Right atrium auricular region (tissue), 2 donors: ENCODE measurements at places on chromosomes 5 and 9. TPM values are rescaled to one million over a fixed set of nuclear protein-coding genes. Genes with fewer than 3 reads are reported as not detected.

Gene CDX1
- total RNA-seq: not detected

Gene ZBED3
- 3.9 TPM for total RNA-seq

Gene PCDHA1
- total RNA-seq: not detected

Gene ANKRD31
- 0.08 TPM for total RNA-seq

Gene SQSTM1
- 379 TPM for total RNA-seq

DNA sequence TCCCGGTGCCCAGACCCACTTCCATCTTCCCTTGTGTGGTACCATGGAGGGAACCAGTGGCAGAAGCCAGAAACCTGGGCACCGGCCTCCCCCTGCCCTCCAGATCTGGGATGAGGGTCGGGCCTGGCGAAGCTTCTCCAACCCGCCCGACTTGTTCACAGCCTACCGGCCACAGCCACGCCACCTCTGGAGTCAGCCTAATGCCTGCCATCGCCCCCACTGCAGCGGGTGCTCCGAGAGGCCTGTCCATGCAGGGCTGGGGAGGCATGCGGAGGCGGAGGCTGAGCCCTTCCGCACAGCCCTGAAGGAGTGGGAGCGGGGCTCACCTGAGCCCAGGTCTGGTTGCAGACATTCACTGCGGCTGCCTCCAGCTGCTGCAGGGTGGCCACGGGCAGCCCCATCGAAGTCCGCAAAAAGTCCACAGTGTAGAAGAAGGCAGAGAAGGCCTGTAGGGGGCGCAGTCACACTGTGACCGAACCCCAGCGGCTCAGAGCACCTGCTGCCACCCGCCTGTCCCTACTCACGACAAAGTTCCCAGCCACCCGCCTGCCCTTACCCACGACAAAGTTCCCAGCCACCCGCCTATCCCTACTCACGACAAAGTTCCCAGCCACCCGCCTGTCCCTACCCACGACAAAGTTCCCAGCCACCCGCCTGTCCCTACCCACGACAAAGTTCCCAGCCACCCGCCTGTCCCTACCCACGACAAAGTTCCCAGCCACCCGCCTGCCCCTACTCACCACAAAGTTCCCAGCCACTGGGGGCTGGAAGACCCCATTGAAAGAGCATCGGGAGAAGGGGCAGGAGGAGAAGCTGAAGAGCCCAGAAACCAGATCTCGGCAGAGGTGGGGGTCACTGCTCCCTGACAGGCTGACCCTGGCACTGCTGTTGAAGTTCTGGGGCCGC, 3.8 kb upstream of the NPDC1 start:
- no peak overlapping the region for H3K4me3 ChIP-seq
- peaks cover 17% of the 10 kb centered on the region for H3K27me3 ChIP-seq
- H3K4me1 ChIP-seq: peaks cover 50% of the 10 kb centered on the region

DNA sequence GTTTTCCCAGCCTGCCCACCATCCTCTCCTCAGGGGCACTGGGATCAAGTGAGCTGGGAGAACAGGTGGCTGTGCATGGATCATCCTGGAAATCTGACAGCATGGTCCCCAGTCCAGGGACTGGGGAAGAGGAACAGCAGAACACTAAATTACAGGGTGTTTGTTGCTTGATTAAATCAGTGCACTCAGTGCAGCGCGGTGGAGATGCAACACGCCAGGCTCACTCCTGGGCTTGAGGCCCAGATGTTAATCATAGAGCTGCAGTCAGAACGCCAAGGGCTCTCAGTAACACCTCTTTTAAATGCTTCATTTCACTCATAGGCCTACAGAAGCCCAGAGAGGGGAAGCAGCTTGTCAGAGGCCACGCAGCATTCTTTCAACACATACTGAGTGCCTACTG, 14.2 kb upstream of the LARP1 start:
- no peaks in the 10 kb centered on the region for H3K27me3 ChIP-seq
- no peak overlapping the region for H3K4me3 ChIP-seq
- no peak for DNase-seq
- peak overlapping the region; percentile 21 for H3K27ac ChIP-seq
- H3K36me3 ChIP-seq: no peaks in the 10 kb centered on the region
- H3K4me1 ChIP-seq: peaks cover 13% of the 10 kb centered on the region

DNA sequence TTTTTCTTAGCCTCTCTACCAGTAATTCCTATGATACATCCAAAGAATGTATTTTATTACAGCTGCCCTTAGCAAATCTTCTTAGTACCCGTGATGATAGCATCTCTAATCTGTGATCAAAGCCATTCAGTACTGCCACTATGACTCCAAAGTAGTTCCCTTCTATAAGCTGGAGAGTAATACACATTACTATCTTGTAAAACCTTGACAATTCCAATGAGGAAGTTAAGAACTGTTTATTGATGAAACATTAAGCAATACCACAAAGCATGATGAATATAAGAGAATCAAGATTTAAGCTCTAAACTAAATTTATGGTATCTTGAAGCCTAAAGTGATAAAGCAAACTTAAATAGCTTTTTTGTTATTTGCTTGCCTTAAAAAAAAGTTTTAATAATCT, 86.1 kb downstream of the SMIM23 start:
- peaks cover 46% of the 10 kb centered on the region for H3K36me3 ChIP-seq
- no peaks in the 10 kb centered on the region for H3K27me3 ChIP-seq
- no peak for DNase-seq

DNA sequence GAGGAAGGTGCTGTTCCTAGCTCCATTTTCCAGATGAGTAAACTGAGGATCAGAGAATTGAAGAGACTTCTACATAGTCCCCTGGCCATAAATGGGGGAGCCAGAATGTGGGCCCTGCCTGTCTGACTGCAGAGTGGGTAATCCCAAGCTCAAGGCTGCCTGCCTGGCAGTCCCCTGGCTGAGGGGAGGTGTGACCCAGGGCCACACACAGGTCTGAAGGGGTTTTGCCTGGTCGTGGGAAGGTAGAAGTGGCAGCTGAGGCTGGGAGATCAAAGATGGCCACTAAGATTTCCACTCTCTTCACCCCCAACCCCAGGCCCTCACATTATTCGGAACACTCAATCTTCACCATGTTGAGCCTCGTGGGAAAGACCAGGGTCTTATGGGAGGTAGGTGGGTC, 176.3 kb downstream of the MACROH2A1 start:
- peak; percentile 7 for DNase-seq
- no peak overlapping the region for H3K4me3 ChIP-seq
- no peaks in the 10 kb centered on the region for H3K4me1 ChIP-seq

DNA sequence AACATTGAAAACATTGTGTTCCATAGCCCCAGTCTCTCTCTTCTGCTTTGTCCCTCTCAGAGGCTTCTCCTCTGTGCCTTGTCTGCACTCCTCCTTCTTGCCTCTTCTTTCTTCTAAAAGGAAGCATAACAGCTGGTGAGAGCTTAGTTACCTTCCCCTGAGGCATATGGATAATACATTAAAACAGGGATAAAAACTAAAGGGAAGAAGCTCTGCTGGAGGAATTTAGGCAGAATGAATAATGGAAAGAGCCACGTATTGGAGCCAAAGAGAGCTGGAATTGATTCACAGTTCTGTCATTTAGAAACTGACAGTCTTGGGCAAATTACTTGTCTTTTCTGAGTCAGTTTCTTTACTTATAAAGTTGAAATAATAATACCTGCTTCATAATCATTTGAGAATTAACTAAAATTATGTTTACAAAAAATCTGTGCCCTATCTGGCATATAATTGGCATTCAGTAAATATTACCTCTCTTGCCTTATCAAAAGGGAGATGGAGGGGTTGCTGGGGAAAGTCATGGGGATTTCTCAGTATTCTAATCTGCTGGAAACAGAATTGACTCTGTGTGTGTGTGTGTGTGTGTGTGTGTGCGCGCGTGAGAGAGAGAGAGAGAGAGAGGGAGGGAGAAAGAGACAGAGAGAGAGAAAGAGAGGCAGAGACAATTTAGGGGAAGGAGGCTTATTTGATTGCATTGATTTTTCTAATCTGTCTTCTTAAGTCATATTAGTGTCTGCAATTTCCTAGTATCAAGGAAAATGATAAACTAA, 20.2 kb downstream of the ZNF474 start:
- H3K27me3 ChIP-seq: no peaks in the 10 kb centered on the region
- no peak for DNase-seq
- H3K4me3 ChIP-seq: no peak overlapping the region
- no peaks in the 10 kb centered on the region for H3K36me3 ChIP-seq

Gene FBP2
- not detected for total RNA-seq

DNA sequence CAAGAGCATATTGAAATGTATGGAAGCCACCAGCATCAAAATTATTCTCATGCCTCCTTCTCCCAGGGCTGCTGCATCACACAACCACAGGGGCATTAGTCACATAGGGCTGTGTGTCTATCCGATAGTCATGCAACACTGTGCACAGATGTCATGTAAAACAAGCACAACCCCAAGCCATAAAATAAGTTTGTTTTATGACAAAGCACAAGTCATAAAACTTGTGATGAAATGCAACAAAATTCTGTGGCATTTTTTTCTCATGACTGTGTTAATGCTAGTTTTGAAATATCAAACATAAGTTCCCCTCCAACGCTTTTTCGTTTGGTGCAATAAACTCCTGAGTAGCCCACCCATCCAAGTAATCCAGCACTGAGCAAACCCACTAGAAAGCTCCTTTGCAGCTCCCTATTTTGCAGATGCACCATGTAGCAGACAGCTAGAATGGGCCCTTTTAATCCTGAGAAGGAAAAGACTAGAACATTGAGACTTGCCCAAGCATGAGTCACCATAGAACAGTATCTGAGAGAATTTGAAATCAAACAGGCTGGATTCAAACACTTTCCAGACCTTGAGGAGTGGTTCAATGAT, 93.3 kb upstream of the ZNF366 start:
- H3K36me3 ChIP-seq: no peaks in the 10 kb centered on the region
- DNase-seq: no peak
- H3K27me3 ChIP-seq: no peaks in the 10 kb centered on the region
- H3K4me1 ChIP-seq: peaks cover 32% of the 10 kb centered on the region
- no peak overlapping the region for H3K4me3 ChIP-seq

Gene PDCD1LG2
- 2.9 TPM for total RNA-seq

Gene TMEM252
- total RNA-seq: not detected

Gene FGF1
- 47.9 TPM for total RNA-seq

GRCh38 chr9:6696178-6696577, 50.6 kb upstream of the GLDC start:
- H3K4me1 ChIP-seq: no peaks in the 10 kb centered on the region
- H3K27ac ChIP-seq: no peak overlapping the region
- no peaks in the 10 kb centered on the region for H3K36me3 ChIP-seq
- no peaks in the 10 kb centered on the region for H3K27me3 ChIP-seq

GRCh38 chr5:146586752-146587151, 70.8 kb upstream of the GPR151 start:
- DNase-seq: no peak
- H3K27me3 ChIP-seq: no peaks in the 10 kb centered on the region
- H3K27ac ChIP-seq: no peak overlapping the region
- no peaks in the 10 kb centered on the region for H3K36me3 ChIP-seq

DNA sequence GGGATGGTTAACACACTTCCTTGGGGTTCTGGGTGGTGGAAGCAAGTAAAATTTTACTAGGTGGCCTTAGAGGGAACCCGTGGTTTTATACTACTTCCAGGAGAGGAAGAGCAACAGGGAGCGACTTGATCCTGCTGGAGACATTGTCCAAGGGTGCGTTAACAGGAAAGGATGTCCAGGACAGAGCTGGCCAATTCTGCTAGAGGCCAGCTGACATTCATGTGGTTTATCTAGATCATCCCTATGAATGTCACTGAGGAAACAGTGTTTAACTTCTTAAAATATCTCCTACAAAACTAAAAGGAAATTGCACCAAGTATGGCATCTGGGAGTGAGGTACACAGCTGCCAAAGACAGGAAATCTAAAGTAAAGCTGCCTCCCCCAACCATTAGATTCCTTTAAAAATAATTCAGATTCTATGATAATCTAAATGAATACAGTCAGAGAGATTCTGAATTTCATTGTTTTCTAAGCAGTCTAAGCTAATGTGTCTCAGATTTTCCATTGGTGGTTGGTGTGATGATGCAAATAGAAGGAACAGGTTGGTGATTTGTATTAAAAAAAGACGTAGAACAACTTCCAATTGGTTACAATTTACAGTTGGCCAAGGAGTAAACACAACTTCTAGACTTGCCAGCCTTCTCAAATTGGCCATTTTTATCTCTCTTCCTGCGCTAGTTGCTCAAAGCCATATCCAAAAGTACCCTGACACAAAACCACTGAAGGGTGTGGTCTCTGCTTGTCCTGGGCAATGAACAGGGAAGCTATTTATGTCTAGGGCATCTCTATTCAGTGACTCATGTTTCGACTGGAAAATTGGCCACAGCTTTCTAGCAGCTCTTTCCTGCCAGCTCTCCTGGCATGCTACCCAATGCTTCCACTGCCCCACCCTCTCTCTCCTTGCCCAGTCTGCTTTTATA, 574.7 kb upstream of the MEF2C start:
- no peaks in the 10 kb centered on the region for H3K36me3 ChIP-seq
- no peaks in the 10 kb centered on the region for H3K27me3 ChIP-seq
- peaks cover 20% of the 10 kb centered on the region for H3K4me1 ChIP-seq
- peak overlapping the region; percentile 60 for H3K27ac ChIP-seq
- no peak overlapping the region for H3K4me3 ChIP-seq

GRCh38 chr5:127517110-127517479, 345 bp upstream of the PRRC1 start:
- peak overlapping the region; percentile 93 for H3K4me3 ChIP-seq
- no peaks in the 10 kb centered on the region for H3K4me1 ChIP-seq
- no peaks in the 10 kb centered on the region for H3K27me3 ChIP-seq

DNA sequence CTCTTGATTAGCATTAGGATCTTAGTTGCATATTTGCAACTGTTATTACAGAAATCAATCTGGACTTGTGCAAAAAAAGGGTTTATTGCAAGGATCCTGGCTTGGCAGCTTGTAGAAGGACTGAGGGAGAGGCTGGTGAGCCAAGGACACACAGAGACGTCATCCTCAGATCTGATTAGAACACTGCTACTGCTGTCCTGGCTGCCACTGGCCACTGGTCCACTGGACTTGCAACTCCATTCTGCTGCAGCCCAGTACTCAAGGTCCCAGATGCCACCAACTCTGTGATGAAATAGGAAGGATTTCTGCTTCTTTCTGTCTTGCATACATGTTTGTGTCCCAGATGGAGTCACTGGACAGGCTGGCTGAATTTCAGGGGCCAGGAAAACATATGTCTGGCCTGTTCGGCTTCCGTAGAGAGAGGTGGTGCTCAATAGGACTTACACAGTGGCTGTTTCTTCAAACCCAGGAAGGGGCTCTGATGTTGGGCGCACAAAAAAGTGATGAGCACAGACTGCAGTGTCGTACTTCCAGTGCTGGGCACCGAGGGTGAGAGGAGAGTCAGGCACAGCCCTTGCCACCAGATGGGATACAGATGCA, 68.9 kb upstream of the SH3PXD2B start:
- H3K36me3 ChIP-seq: no peaks in the 10 kb centered on the region
- peak; percentile 46 for DNase-seq
- no peaks in the 10 kb centered on the region for H3K4me1 ChIP-seq
- H3K27me3 ChIP-seq: no peaks in the 10 kb centered on the region

Gene PIP5KL1
- total RNA-seq: not detected

DNA sequence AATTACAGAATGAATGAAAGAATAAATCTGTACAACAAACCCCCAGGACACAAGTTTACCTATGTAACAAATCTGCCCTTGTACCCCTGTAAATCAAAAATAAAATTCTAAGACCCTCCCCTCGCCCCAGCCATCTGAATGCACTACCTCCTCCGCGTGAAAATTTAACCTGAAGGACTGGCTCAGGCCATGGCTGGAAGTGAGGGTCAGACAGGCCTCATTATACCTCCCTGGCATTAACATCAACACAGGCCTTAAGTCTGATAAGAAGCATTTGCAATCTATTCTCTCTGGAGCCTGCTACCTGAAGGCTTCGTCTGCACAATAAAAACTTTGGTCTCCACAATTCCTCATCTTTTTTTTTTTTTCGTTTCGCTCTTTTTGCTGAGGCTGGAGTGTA, 48.7 kb upstream of the TTC39B start:
- H3K4me3 ChIP-seq: no peak overlapping the region
- no peaks in the 10 kb centered on the region for H3K36me3 ChIP-seq
- H3K27ac ChIP-seq: no peak overlapping the region
- no peak for DNase-seq
- H3K4me1 ChIP-seq: no peaks in the 10 kb centered on the region
- no peaks in the 10 kb centered on the region for H3K27me3 ChIP-seq
